Right cardiac atrium (tissue), 5 donors: ENCODE measurements at places on chromosomes 1 and 21. TPM values are rescaled to one million over a fixed set of nuclear protein-coding genes. Genes with fewer than 3 reads are reported as not detected.

- peak; percentile 5 for DNase-seq
These were observed 22.2 kb upstream of the ECE1 start for GRCh38 chr1:21312407-21312992.

DNA sequence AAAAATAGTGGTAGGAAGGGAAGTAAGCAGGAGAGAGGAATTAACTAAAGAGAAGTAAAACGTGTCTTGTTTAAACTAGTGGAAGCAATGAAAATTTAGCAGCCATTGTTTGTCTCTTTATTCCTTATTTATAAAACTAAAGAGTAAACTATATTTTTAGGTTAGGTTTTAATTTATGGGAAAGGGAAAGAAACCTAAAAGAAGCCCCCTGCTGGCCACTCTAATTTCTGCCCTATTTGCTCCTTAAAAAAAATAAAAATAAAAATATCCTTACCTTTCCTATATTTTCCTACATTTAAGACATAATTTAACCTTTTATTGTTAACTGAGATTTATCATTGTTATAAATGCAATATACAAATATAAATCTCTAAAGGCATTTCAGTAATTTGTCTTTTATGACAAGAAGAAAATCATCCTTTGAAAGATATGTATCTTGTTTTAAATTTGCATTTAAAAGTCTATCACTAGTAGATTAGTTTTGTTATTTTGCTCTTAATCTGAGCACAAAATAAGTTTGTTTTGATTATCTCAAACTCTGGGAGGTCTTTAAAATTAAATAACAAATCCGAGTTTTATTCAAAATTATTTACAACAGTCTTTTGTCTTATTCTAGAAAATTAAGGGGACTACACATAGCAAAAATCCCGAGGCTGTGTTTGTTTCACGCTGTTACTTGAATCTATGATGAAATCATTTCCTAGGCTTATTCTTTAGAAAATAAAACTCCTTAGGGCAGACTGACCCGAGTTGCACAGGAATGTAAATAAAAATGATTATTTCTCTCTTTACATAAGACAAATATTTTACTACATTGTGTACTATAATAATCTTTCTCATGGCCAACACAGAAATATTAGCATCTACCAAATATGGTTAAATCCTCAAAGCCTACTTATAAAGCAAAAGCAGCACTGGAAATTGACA lies 201.7 kb downstream of the NRIP1 start:
- no peak for DNase-seq

KRTAP25-1 gene
- total RNA-seq: not detected

C1orf167 gene
- total RNA-seq: 2.2 TPM
